ENCODE measurements at places on chromosomes 3 and 15.

DNA sequence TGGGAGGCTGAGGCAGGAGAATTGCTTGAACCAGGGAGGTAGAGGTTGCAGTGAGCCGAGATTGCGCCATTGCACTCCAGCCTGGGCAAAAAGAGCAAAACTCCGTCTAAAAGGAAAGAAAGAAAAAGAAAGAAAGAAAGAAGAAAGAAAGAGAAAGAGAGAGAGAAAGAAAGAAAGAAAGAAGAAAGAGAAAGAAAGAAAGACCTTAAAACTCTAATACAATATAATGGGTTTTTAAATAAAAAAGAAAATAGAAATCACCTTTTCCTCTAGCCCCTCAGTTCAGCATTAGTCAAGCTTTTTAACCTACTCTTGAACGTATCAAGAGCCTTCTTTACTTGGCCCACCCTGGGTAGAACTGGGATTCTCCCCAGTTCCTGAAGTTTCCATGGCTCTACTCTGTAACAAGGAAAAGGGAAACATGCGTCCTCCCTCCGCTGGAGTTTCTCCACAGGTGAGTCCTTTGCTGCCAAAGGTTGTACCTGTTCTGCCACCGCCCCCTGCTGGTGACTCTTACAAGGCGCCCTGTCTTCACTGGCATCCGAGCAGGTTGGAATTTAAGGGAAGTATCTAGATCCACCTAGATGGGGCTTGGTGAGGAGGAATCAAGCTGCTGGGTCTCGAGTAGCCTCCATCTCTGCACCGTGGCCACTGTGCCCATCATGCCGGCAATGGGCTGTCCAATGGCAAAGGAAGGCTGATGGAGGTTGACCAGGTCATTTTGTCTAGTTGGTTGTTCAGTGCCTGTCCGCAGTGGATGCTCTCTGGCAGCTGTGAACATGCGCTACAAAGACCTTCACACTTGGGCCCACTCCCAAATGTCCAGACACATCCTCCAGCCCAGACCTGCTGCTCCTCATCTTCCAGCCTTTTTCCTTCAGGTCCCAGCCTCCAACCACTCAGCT, 20.6 kb upstream of the EPHB3 start:
- peak; percentile 54 for DNase-seq

DNA sequence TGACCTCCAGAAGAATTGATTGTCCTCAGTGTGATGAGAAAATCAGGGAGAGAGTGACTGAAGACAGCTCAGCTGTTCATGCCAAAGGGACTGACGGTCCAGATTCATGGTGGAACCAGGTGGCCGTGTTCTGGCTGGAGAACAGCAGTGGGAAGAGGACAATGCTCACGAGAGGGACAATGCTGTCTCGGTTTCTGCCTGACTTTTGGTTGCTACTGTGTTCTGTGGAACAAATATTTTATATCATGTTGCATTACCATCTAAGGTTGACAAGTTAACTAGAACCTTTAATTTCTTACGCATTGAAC, 58.0 kb upstream of the ULK4 start:
- DNase-seq, result no peak

DNA sequence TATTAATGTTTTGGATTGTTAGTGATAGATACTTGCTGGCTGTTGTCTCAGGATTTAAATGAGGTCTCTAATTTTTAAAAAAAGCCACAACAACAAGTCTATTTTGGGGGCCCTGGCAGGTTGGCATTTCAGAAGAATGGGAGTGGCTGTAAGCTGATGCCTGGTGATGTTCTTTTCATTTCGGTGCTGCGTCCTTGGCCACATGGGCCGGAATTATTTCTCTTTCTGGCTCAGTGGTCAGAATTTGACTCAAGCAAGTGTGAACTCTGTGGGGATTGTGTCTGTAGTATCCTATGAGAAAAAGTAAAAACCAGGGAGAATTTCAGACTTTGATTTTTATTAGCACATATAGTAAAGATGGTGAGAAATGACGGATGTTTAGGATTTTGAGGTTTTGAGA, 203.0 kb downstream of the AKAP13 start:
- no peak for DNase-seq

DNA sequence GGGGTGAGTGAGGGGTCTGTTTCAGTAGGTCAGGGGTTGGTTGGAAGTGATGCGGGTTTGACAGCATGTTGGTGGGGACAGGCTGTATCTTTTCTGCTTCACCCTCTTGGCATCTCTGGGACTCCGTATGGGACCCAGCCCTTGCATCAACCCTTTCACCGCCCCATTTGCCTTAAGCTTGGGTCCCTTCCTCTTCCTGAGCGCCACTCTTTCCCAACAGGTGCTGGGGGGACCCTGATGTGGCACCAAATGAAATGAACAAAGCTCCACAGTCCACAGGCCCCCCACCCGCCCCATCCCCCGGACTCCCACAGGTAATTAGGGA, 1.1 kb downstream of the EIF4G1 start:
- DNase-seq, result no peak

DNA sequence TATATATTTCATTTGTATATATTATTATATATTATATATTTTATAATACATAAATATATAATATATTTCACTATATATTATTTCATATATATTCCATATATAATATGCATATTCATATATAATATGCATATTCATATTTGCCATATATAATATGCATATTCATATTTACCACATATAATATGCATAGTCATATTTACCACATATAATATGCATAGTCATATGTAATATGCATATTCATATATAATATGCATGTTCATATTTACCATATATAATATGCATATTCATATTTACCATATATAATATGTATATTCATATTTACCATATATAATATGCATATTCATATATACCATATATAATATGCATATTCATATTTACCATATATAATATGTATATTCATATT, 51.2 kb upstream of the GATA2 start:
- DNase-seq, result no peak

GRCh38 chr3:10779293-10779805, 36.7 kb upstream of the SLC6A11 start:
- no peak for DNase-seq

DNA sequence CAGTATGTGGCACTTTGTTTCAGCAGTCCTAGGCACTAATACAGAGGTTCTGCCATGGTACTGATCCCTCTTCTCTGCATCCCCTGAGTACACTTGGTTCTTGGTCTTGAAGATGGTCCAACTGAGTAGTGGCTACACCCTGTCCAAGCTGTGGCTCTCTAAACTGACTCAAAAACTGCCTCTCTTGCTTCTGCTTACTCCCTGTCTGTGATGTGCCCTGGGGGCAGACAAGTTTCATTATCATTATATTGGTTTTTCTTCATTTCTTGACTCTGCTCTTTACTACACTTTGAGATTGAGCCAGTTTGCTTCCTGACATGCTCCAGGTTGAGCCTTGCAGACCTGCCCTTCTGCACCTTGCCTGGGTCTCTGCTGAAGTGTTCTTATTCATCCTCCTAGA, 18.9 kb upstream of the ST3GAL6 start:
- DNase-seq, result no peak

DNA sequence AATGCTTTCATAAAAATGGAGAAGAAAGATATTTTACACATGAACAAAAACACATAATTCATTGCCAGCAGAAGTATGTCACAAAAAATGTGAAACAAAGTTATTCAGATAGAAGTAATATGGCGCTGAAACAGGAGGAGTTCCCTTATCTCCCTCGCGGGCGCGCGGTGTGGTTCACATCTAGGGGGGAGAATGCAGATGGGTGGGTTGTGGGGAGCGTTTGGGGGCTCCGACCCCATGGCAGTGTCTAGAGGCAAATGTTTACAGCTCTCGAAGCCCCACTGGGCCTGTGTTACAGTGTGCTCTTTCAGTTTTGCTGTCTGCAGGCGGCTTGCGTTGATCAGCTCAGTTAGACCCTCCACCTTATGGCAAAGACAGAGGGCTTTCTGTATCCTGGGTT, 297.5 kb downstream of the CGGBP1 start:
- no peak for DNase-seq

DNA sequence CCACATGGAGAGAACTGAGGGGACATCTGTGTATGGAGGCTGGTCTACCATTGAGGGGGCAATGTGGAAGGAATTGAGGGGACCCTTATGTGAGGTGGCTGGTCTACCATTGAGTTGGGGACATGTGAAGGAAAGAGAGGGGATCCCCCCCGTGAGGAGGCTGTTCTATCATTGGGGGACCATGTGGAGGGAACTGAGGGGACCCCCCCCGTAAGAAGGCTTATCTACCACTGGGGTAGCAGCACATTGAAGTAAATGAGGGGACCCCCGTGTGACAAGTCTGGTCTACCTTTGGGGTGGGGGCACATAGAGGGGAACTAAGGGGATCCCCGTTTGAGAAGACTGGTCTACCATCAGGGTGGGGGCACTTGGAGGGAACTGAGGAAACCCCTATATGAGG, 158.0 kb downstream of the FBLN2 start:
- no peak for DNase-seq

- DNase-seq, result peak; percentile 10
Observed at GRCh38 chr3:42539871-42540714, 37.6 kb downstream of the VIPR1 start.

DNA sequence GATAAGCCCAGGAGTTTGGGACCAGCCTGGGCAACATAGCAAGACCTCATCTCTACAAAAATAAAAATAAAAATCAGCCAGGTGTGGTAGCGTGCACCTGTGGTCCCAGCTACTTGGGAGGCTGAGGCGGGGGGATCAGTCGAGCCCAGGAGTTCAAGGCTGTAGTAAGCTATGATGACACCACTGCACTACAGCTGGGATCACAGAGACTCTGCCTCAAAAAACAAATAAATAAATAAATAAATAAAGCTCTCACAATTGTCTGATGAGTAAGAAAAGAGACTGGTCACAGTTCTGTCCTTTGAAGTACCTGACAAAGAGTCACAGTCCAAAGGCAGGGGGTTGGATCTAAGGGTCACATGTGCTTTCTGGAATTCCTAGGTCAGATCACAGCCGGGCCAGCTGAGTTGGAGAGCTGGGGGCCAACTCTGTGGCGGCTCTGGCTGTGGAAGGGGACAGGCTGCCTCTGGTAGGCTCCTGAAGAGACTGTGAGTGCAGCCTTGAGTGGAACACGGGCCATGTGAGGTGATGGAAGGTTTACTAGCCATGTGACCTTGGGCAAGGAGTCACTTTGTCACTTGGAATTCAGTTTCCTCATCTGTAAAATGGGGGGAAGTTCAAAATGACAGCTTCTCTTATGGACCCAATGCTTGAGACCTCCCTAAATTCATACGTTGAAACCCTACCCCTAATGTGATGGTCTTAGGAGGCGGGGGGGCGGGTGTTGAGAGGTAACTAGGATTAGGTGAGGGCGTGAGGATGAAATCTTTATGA, 47.2 kb downstream of the WHAMM start:
- DNase-seq, result no peak

- DNase-seq, result no peak
Observed at GRCh38 chr3:56467801-56468183, 475 bp downstream of the ERC2 start.

- DNase-seq, result peak; percentile 43
Observed at GRCh38 chr3:16177962-16178627, 3.6 kb downstream of the GALNT15 start.

GRCh38 chr3:100606894-100607512, 2.4 kb upstream of the ADGRG7 start:
- DNase-seq, result no peak

- no peak for DNase-seq
Observed at GRCh38 chr3:189699885-189700284, 68.7 kb downstream of the TP63 start.

- no peak for DNase-seq
Observed at GRCh38 chr3:52774901-52775864, 2.2 kb upstream of the ITIH1 start.

DNA sequence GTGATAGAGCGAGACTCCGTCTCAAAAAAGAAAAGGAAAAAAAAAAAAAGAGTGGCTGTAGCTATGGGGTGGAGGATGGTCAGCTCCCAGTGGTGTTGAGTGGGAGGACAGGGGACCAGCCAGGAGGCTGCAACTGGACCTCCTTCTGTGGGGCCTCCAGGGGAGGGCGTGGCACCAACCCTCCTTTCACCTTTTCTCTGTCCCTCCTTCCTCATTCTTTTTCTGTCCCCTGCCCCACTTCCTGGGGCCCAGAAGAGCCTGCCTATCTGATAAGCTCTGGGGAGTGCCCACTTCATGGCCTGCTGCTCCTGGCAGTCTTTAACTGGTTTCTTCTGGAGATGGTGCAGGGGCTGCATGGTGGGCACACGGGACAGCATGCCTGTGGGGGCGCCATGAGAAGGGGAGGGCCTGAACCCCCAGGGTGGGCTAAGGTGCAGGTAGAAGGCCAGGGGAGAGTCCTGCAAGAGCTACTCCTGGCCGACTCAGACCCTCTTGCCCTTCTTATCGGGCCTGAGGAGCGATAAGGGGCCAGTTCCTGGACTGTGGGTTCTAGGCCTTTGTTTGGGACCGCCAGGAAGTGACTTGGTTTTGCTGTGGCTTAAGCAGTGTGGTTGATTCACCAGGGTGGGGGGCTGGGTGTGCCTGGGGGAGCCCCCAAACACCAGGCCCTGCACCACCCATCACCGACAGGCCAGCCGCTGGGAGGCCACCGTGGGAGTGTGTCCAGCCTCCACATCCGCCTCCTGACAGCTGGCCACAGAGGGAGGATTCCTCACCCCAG, 49.4 kb upstream of the FLNB start:
- no peak for DNase-seq

- no peak for DNase-seq
Observed at GRCh38 chr3:148075771-148076716, 621.7 kb upstream of the AGTR1 start.

All from Jurkat, Clone E6-1 (cell line).